ENCODE measurements at places on chromosomes 6 and 20.
A peak's percentile ranks its signal among the peaks of the same experiment; 100 is the strongest.

GRCh38 chr20:4978050-4978918 lies 23.0 kb downstream of the SLC23A2 start:
- no peak for DNase-seq

GRCh38 chr6:67608099-67608749 lies 1026.9 kb upstream of the ADGRB3 start:
- DNase-seq = no peak

DNA sequence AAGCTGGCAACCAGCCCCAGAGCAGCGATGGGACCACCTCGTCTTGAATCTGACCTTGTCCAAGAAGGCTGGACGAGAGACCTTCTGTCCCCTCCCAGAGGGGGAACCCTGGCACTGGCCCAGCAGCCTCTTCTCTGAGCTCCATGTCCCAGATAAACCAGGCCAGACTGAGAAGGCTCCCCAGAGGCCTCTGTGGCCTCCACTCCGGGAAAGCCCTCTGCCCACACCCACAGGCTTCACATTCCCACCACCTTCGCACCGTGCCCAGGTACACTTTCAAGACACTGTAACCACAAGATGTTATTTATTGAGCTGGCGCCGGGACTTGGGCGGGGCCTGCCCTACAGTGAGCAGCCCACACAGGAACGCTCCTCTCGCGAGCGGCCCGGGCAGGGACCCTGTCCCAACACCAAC lies 33.2 kb downstream of the ADA start:
- DNase-seq = peak; percentile 42

- no peak for DNase-seq
These were observed 32.7 kb upstream of the COL21A1 start for GRCh38 chr6:56280126-56280525.

- no peak for DNase-seq
These were observed 4.2 kb upstream of the APMAP start for GRCh38 chr20:24996449-24997377.

DNA sequence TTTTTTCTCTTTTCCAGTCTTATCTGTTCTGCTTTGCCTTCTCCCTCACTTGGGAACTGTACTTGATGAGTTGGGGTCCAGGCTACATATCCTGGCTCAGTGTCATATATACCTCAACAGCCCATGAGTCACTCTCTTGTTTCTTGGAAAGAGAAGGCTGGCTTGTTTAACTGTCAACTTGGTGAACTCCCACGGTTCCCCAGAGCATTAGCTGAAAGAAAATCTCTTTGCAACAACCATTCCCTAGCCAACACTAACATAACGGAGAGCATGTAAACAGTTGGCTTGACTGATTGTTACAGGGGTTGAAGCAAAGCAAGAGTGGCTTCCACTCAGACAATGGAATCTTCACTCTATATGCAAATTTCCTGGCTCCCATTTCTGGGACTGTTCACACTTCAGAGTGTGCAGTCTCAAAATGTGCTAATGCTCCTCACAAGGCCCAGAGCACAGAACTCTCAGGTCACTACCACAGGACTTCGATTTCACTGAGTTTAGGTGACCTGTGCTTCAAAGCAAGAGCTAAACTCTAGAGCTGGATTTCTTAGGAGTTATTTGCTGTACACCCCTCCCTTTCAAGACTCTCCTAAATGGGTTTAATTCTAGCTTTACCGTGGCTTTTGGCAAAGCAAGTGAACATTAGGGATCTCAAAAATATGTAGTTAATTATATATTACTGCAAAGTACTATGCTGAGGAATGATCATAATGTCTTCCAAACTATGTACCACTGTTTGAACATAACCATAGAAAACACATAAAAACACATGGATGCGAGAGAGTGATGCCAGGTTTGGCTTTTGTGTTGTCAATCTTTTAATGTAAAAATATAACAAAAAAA lies 609.8 kb downstream of the RFPL4B start:
- DNase-seq = no peak

Data from CD4-positive, alpha-beta T cell treated with Interleukin-12 subunit alpha and Interleukin-12 subunit beta, for 1 hour (primary cell).